H1 (cell line): ENCODE measurements at places on chromosomes 11 and 22.

DNA sequence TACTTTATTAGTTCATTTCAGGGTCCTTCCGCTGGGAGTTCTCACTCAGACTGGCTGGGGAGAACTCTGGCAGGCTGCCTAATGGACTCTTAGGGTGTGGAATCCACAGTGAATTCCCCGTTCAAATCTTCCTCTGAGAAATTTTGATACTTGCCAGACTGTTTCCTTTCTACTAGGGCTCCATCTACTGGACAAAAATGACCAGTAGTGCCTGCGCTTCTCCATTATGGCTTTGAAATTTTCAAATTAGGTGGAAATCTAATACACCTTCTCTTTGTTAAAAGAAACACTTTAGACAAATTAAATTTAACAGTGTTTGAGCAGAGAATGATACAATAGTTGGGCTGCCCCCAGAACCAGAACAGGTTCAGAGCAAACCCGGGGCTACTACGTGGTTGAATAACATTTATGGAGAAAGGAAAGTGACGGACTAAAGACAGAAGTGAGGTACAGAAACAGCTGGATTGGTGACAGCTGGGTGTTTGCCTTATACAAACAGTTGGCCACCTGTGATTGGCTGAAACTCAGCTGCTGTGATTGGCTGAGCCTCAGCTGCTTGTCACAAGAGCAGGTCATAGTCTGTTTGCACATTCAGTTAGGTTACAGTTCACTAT, 52.9 kb upstream of the FDX1 start:
- H3K4me3 ChIP-seq, result no peak overlapping the region
- no peaks in the 10 kb centered on the region for H3K4me1 ChIP-seq
- H3K27ac ChIP-seq, result no peak overlapping the region
- no peaks in the 10 kb centered on the region for H3K27me3 ChIP-seq
- DNase-seq, result no peak

- no peak for DNase-seq
- H3K4me1 ChIP-seq, result no peaks in the 10 kb centered on the region
- no peak overlapping the region for H3K4me3 ChIP-seq
- H3K27me3 ChIP-seq, result no peaks in the 10 kb centered on the region
These were observed 88.3 kb downstream of the TSPAN18 start for GRCh38 chr11:44814881-44815592.

DNA sequence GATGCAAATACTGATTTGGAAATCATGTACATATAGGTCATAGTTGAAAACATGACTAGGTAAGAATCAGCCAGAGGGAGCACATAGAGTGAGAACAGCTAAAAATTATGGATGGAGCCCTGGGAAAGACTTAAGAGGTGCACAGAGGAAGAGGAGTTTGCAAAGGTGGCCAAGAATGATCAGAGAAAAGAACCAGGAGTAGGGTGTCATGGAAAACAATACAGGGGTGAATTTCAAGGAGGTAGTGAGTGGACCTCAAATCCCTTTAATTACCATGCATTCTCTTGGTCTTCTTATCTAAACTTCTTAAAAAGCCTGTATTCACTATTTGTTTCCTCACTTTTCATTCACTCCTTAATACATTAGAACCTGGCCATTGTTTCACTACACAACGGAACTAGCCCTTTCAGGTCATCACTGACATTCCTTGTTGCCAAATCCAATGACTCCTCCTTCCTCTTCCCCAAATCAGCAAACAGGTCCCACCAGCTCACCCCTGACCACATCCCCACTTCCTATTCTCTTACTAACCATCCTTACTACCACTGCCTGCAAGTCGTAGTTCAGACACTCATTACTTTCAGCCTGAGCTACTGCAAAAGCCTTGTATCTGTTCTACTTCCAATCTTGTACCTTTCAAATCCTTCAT, 22.6 kb downstream of the BUD13 start:
- no peak overlapping the region for H3K27ac ChIP-seq
- no peak overlapping the region for H3K4me3 ChIP-seq
- peaks cover 6% of the 10 kb centered on the region for H3K36me3 ChIP-seq
- no peak for DNase-seq

- no peak overlapping the region for H3K27ac ChIP-seq
- no peak for DNase-seq
- H3K4me3 ChIP-seq, result no peak overlapping the region
- H3K36me3 ChIP-seq, result no peaks in the 10 kb centered on the region
- no peaks in the 10 kb centered on the region for H3K27me3 ChIP-seq
These were observed 5.0 kb upstream of the MRPL11 start for GRCh38 chr11:66443602-66444001.

DNA sequence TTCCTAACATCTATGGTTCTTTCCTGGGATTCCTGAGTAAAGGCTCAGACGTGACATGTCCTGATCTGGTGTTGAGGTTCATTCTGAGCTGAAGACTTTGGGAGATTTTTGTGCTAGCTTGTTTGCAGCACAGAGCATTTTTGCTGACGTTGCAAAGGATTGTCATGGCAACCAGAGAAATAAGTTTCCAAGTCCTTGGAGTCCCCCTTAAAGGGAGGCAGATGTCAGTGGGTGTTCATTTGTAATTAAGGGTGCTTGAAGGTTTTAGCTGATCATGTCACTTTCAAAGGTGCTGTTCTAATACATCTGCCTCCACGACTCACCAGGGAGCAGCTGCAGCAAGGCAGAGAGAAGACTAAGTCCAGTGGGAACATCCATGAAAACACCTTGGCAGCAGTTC, 5.4 kb upstream of the SYN3 start:
- DNase-seq, result no peak
- no peak overlapping the region for H3K4me3 ChIP-seq
- H3K27me3 ChIP-seq, result no peaks in the 10 kb centered on the region
- H3K27ac ChIP-seq, result no peak overlapping the region
- no peaks in the 10 kb centered on the region for H3K36me3 ChIP-seq

DNA sequence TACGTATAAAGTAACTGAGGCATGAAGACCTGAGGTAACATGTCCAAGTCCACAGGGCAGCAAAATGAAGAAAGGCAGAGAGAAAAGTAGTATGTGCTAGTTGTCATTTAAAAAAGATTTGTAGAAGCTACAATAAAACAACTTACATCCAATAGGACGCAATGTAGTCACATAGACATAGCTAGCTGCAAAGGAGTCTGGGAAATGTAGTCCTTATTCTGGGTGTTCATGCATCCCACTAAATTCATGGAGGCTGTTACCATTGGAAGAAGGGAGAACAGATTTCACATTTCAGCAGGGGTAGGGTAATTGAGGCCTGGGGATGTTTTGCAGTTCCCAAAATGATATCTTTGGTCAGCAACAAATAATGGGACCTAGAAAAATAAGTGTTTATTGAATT, 571.4 kb downstream of the MIAT start:
- H3K4me1 ChIP-seq, result peaks cover 3% of the 10 kb centered on the region; the same call in 1 of the 2 replicates
- no peak for DNase-seq
- no peak overlapping the region for H3K27ac ChIP-seq
- H3K36me3 ChIP-seq, result no peaks in the 10 kb centered on the region

GRCh38 chr22:38406617-38407016, 48.4 kb downstream of the KCNJ4 start:
- H3K4me1 ChIP-seq, result peaks cover 2% of the 10 kb centered on the region; the same call in 1 of the 2 replicates
- no peak overlapping the region for H3K27ac ChIP-seq
- no peaks in the 10 kb centered on the region for H3K36me3 ChIP-seq
- no peak for DNase-seq
- no peaks in the 10 kb centered on the region for H3K27me3 ChIP-seq
